ENCODE measurements at places on chromosomes 1 and 21.

GRCh38 chr1:221715321-221716169 is 26.3 kb downstream of the DUSP10 start:
- no peak for DNase-seq

DNA sequence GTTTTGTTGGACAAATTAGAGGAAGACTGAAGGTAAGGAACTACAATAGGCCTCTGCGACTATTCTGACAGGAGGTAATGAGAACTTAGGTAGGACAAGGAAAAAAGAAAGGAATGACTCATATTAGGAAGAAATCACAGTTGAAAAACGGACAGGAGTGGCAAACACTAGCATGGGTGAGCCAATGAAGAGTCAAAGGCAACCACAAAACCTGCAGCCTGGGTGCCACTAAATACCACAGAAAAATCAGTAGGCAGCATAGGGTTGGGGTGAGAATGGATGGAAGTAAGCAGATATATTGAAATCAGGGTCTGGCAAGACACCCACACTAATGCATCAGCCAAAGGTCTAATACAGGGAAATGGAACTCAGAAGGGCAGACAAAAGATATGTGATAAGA is 10.0 kb downstream of the RBM34 start:
- no peak for DNase-seq

DNA sequence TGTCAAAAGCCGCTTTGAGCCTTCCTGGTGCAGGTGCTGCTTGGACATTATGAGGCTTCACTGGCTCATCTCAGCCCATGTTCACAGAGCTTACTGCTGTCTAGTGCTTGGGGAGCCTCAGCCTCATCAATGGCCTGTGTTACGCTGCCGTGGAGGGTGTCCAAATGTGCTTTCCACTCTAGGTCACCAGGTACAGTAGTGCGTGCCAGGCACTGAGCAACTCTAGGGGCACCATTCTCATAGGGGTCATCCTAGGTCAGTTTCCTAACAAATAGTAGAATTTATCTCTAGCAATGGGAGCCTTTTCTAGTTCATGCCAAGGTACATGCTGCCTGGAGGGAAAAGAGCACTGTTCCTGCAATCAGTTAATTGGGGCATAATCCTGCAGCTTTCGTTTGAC is 193.8 kb downstream of the DYRK1A start:
- DNase-seq = no peak

DNA sequence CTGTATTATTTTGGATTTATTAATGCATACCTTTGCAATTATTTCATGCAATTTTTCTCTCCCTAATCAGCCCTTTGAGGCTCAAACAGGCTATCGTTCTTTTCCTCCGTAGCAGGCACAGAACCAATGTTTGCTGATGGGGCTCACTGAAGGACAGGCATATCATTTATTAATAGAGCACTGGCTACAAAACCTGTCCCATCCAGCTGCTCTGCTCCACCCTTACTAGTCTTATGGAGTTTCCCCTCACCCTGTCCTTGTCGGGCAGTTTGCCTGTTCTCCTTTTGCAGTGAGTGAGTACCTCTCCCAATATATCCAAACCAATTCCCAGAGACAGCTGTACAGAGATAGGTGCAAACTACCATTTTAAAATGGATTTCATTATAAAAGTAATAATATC is 16.6 kb upstream of the FCAMR start:
- no peak for DNase-seq

DNA sequence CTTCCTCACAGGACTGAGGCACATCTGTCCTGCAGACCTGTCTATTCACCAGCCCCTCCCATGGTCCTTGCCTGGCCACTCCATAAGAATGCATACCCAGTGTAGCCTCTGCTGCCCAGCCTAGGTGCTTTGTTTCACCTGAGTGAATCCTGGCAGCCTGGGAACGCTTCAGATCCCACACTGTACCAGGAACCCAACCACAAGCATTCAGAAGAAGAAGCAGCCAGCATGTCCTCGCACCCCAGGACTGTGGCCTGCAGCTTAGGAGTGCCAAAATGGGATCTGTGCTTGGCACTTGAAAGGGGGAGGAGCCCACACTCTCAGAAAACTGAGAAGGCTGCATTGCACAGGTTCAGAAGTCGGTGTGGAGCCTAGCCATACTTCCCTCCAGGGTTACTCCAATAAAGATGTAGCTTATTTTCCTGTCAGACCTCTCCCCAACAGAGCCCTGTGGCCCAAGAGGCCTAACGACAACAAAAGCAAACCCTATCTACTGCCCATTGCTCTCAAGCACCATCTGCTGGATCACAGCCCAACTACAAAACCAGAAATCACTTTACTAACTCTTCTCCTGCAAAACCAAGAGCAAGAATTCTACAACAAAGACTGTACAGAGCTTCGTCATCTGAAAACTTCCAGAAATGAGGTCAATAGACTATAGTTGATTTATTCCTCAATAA is 923.1 kb upstream of the NEGR1 start:
- DNase-seq = no peak
